ENCODE measurements at places on chromosomes 11 and 22.

GRCh38 chr22:36921309-36922104, 8.1 kb downstream of the CSF2RB start:
- DNase-seq: no peak

DNA sequence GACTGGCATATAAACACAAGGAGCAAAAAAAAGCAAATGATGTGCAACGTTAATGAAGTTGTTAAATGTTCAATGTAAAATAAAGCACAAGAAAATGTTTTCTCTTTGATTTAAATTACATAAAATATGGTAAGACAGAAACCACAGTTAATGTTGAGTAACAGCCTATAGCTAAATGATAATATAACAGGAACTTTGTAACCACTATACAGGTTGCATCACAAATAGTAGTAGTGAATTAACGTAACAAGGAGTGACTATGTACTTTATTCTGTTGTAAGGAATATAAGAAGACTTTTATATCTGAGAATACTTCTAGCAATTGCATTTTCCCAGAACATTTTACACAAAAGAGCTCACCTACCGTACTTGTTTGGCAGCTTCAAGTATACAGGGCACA, 16.9 kb downstream of the SAAL1 start:
- no peak for DNase-seq

- no peak for DNase-seq
Measured at GRCh38 chr11:69356703-69357457, 62.9 kb downstream of the MYEOV start.

DNA sequence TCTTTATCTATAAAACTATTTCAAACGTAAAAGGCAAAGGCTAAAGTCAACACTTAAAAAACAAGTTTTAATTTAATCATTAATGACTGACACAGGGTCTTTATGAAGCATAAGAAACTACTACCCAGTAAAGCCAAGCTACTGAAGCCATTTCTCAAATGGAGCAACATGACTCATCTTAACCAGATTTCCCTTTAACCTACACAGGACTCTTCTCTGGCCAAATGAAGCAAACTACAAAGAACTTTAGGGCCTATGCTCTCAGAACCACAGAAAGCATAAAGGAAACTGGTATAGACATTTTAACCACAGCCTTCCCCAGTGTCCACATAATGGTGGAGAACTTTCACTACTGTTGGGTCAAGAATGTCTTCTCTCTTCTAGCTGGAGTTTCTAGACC, 34.7 kb downstream of the ALG9 start:
- DNase-seq: no peak

GRCh38 chr22:27137871-27138337, 480.5 kb downstream of the MIAT start:
- DNase-seq: no peak

DNA sequence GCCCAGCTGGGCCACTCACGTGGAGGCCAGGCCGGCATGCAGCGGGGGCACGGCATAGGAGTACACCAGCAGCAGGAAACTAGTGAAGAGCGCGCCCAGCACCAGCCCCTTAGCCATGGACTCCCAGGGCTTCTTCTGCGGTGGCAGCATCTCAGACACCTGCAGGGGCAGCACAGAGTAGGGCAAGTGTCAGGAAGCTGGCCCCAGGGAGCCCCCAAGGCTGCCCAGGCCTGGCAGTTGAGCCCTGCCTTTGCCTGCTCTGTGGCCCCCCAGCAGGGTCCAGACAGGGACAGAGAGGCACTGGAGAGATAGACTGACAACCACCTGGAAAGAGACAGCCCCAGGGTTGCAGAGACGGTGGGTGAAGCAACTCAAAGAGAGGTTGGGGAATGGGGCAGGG, 10.7 kb upstream of the SEC14L6 start:
- no peak for DNase-seq

DNA sequence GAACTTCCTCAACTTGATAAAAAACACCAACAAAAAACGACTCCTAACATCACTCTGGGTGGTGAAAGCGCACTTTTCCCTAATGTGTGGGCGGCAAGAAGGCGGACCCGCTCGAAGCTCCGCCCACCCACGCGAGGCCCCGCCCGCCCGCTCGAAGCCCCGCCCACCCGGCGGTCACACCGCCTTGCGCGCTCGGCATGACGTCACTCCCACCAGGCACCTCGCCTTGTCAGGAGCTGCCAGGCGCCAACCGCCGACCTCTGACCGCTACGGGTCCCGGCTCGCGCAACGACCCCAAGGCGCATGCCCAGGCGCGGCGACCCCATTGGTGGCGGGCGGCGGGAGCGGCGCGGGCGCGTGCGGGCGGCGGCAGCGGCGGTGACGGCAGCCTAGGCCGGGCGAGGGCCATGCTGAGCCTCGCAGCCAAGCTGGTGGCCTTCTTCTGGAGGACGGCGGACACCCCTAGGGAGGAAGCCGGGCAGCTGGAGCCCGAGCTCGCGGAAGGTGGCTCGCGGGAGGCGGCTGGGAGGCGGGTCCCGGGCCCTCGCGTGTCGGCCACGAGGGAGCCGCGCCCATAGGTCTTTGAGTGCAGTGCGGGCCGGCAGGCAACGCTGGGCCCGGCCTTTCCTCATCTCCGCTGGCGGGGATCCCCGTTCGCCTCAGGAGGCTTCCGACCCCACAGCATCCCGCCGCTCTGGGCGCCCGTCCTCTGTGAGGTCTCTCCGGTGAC, at the start of gene MOV10L1:
Gene MOV10L1, plus strand, starts transcription at position 325 of the 730 bp plus-strand sequence. Its CDS starts 83 bp downstream, at position 408.
- peak; percentile 11 for DNase-seq
